ENCODE measurements at places on chromosomes 3 and 15. TPM values are rescaled to one million over a fixed set of nuclear protein-coding genes. Genes with fewer than 3 reads are reported as not detected.

DNA sequence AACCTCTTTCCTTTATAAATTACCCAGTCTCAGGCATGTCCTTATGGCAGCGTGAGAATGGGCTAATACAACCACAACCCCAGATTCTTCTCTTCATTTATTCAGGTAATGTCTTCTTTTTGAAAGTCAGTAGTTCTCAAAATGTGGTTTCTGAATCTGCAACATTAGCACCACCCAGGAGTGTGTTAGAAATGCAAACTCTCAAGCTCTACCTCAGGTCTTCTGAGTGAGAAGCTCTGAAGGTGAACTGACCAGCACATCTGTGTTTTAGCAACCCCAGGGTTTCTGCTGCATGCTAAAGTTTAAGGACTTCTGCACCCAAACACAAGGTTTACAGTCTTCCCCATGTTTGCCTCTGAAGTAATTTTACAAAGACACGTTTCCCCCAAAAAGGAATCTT is 22.3 kb upstream of the TRIM59 start:
- no peak for DNase-seq

DNA sequence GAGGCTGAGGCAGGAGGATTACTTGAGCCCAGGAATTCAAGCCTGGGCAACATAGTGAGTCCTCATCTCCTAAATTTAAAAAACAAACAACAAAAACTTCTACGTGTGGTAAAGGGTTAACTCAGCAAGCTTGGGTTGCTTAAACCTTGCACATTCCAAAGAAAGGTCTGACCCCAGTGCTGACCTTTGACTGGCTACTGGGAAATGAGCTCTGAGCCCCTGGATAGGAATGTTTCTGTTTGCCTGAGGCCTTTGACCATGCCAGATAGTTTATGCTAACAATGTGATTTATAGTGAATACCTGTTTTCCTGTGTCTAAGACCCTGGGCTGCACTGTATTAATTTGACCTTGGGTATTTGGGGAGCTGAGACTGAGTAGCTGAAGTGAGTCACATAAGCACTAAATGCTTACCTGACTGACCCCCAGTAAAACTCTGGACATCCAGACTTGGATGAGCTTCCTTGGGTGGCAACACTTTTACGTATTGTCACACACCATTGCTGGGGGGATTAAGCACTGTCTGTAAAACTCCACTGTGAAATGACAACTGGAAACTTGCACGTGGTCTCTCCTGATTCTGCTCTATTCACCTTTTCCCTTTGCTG is 20.7 kb downstream of the TCAIM start:
- peak; percentile 25 for DNase-seq

GRCh38 chr15:69034352-69034751 is 19.9 kb downstream of the NOX5 start:
- DNase-seq: no peak

DNA sequence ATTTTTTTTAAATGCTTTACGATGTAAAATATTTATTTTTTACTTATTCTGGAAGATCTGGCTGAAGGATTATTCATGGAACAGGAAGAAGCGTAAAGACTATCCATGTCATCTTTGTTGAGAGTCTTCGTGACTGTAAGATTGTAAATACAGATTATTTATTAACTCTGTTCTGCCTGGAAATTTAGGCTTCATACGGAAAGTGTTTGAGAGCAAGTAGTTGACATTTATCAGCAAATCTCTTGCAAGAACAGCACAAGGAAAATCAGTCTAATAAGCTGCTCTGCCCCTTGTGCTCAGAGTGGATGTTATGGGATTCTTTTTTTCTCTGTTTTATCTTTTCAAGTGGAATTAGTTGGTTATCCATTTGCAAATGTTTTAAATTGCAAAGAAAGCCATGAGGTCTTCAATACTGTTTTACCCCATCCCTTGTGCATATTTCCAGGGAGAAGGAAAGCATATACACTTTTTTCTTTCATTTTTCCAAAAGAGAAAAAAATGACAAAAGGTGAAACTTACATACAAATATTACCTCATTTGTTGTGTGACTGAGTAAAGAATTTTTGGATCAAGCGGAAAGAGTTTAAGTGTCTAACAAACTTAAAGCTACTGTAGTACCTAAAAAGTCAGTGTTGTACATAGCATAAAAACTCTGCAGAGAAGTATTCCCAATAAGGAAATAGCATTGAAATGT is 15.6 kb downstream of the THBS1 start:
- no peak for DNase-seq

DNA sequence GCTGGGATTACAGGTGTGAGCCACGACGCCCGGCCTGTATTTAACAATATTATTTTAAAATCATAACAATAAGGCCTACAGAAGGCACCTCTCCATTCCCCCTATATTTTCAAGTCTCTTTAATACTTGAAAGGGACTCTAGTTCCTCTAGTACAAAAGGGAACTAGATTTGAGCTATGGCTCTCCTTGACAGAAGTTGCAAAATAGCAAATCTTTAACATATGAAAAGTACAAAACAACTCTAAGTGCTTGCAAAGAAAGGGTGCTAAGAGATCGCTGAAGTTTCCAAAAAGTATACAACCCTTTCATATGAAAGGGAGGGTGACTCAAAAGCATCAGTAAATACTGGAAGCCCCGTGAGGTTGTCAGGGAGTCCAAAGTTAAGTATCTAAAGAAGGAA is 23.8 kb downstream of the AP3S2 start:
- DNase-seq: no peak

Gene DUT
- 110 TPM for polyA plus RNA-seq
